Activated naive CD8-positive, alpha-beta T cell treated with anti-CD3 and anti-CD28 coated beads, Interleukin-2, amount 50 U/mL, for 16 hours (primary cell): ENCODE measurements at places on chromosomes 16 and 17.

- no peak for DNase-seq
Observed at GRCh38 chr16:22353191-22353919, 21.1 kb downstream of the CDR2 start.

DNA sequence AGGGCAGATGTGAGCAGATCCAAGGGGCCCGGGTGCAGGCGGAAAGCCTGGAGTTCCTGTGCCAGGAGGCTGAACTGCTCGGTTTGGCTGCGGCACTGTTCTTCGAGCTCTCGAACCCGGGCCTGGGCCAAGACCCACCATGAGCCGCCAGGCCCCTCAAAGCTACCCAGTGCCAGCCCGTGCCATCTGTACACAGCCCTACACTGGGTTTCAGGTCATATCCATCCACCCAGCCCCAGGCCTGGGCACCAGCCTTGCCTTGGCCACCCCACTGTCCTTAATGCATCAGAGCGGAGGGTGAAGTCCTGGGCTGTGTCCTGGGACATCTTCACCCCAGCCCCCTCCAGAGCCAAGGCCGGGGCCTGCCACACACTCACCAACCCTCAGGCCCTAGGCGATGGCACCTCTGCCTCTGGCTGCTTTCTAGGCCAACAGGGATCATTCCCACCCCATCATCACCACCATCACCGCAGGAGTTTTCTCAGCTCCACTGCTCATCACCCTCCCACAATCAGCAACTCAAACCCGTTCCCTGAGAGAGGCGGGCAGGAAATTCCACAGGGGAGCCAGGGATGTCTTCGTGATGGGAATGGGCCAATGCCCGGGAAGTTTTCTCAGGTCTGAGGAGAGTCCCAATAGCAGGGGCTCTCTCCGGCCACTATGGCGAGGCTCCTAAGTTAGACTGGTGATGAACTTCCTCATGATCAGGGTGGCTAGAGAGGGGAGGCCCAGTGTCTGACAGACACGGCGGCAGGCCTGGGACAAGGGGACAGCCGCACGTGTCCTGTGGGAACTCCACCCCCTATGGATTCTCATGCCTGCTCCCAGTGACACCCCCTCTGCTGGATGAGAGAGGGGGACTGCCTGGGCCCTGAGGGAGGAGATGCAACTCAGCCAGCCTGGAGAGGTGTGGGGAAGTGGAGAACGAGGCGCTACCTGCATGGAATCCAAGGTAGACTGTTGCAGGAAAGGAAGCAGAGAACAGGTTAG lies 9.1 kb downstream of the TSPOAP1 start:
- no peak for DNase-seq

DNA sequence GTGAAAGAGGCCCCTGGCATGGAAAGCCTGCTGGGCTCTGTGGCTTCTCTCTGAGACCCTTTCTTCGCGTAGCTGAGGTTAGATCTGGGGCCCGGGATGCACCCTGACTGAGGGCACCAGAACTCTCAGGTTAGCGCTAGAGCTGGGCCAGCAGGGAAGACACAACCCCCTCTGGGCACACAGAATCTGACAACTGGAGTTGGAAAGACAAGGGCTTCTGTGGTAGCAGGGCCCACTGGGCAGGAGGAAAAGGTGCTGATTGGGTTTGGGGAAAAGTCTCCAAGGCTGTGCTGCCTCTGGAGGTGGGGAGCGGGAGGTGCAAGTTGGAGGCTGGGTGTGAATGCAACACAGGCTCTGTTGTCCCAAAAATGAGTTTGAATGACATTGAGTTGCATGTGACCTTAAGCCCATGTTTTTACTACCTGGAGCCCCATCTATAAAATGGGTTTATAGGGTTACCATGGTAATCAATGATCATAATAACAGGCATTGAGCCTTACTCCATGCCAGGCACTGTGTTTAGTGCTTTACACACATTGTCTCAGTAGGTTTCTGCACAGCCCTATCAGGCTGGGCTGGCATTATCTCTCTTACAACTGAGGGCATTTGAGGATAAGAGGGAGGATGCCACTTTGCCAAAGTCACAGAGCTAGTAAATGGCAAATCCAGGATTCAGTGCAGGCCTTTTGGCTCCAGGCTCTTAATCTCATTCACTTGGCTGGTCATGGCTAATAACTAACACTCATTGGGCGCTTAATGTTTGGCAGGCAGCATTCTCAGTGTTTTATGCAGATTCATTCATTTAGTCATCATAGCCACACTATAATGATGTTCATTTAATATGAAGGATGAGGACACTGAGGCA lies 9.5 kb upstream of the IGFBP4 start:
- DNase-seq, result no peak

GRCh38 chr17:79537061-79537460 lies 73.8 kb downstream of the RBFOX3 start:
- DNase-seq, result no peak

GRCh38 chr16:84841787-84842300 lies 22.1 kb downstream of the CRISPLD2 start:
- no peak for DNase-seq

GRCh38 chr17:59427425-59427921 lies 96.0 kb downstream of the YPEL2 start:
- DNase-seq, result peak; percentile 27

- DNase-seq, result no peak
Observed at GRCh38 chr17:2796164-2797125, at the start of gene RAP1GAP2. Gene RAP1GAP2 (plus strand): TSS chr17:2796438. CDS start chr17:2796528, 90 bp downstream.

GRCh38 chr16:2499890-2500429 lies 13.8 kb upstream of the ATP6V0C start:
- no peak for DNase-seq

- DNase-seq, result no peak
Observed at GRCh38 chr17:56727876-56728617, 105.7 kb downstream of the C17orf67 start.

GRCh38 chr16:77307426-77308162 lies 108.4 kb downstream of the SYCE1L start:
- no peak for DNase-seq

- DNase-seq, result no peak
Observed at GRCh38 chr16:53417976-53418375, 16.3 kb upstream of the RBL2 start.

DNA sequence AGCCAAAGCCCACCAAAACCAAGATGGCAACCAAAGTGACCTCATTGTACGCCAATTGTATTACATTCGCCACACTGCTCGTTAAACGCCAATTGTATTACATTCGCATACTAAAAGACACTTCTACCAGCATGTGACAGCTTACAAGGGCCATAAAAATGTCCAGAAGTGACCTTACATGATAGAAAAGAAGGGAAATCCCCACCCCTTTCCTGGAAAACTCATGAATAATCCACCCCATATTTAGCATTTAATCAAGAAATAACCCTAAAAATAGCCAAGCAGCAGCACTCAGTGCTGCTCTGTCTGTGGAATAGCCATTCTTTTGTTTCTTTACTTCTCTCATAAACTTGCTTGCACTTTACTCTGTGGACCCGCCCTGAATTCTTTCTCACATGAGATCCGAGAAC lies 25.7 kb downstream of the PSMD7 start:
- DNase-seq, result no peak

DNA sequence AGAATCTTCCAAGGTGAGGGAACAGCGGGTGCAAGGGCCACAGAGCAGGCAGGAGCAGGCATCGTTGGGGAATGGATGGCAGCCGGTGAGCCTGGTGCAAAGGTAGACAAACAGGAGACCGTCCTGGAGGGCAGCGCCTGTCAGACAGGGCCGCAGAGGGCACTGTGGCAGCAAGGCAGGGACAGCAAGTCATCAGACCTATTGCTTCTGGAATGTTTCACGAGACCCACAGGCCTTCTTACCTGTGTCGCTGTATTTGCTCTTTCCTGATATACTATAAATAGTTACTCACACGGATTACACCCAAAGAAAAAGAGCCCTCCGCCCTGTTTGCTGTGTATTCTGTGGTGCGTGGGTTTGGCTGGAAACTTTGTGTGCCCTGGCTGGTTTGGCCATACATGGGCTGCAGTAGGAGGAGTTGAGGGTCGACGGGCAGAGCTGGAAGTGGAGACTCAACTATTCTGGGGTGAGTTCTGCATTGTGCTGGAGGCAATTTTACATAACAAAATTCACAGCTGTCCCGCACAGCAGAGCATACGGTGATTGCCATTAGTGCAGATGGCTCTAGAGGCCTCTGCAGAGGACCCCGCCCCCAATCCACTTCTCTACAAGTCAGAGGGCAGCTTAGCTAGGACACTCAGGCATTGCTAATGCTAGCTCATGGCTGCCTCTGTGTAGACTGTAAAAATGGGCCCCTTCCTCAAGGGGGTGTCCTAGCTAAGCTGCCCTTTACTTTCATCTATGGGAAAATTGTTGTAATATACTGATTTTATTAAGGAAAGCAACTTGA lies 18.6 kb upstream of the POLR3E start:
- DNase-seq, result no peak
